Activated CD8-positive, alpha-beta memory T cell treated with anti-CD3 and anti-CD28 coated beads, Interleukin-2, amount 50 U/mL, for 48 hours (primary cell): ENCODE measurements at places on chromosomes 6 and 20.

DNA sequence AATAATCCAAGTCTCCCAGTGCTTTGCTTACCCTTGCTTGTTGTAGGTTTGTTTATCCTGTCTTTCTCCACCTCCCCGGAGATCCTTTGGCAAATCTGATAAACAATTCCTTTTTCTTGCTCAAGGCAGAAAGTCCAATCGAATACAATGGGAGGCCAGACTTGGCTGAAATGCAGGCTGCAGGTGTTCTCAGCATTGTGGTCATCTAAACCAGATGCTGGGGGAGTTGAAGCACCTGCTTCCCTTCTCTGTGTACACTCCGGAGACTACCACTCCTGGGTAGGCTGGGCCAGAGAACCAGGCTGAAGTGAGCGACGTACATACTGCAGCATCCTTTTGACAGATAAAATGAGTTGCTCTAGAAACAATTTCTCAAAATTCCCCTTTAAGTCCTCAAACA is 82.6 kb upstream of the PREP start:
- no peak for DNase-seq

DNA sequence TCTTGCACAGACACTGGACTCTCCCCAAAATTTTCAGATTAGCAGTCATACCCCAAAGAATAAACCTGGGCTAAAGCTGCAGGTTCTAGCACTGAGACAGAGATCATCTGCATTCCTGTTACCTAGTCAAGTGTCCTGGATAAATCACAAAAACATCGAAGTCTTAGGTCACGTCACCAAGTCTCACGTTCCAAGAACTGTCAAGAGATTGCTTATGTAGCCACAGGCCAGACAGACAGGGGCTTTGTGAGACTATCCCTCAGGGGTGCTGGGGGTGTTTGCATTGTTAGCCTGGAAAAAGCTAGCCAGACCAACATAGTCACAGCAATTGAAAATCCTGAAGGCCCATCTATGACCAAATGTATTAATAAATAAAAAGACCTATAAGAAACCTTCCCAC is 243.1 kb upstream of the PREP start:
- DNase-seq, result no peak

DNA sequence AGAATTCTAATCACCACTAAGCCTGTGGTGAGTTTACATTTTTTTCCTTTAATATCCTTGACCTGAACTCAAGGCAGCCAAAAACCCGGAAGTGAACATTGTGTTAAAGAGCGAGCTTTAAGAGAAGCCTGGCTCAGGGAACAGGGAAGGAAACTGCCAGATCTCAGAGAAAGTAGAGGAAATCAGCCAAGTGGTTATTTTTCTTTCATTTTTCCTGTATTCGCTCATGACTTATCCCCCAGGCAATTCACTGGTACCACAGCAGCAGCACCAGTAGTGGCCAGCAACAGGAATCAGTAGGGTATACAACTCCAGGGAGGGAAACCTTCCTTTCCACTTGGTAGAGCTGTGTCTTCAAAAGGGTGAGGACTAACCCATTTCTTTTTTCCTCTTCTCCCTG is 89.6 kb upstream of the HMGCLL1 start:
- no peak for DNase-seq

GRCh38 chr6:112199001-112199403 is 55.4 kb downstream of the LAMA4 start:
- DNase-seq, result no peak

DNA sequence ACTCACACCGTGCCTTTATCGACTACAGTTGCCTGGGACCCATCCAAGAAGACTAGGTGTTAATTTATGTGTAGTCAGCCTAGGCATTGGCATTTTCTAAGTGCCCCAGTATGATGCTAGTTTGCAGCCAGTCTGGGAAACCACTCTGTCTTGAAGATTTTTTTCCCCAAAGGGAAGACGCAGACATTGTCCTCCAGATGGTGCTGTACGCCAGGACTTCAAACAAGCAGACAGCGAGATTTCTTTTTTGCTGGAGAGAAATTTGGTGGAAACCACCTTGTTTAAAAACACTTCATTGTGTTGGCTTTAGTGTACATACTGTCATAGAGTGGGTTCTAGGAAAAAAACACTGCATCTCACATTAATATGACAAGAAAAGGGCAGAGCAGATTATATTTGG is 30.0 kb downstream of the ALDH5A1 start:
- DNase-seq, result no peak

DNA sequence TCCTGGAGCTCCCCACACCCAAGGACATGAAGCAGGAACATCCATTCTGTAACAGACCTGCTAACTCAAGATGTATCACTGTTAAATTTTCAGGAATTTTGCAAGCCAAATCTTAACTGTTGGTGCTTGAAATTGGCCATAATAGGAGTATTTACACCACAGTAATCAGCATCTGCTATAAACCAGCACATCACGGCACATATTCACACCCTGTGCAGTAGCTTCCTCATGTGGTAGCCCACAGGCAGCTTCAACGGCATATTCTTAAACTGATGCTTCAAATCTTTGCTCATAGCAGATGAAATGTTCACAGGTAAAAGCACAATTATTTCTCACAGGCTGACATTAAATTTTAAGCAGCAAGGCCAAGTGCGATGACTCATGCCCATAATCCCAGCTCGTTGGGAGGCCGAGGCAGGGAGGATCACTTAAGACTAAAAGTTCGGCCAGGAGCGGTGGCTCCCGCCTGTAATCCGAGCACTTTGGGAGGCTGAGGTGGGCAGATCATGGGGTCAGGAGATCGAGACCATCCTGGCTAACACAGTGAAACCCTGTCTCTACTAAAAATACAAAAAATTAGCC is 43.5 kb upstream of the LYRM2 start:
- no peak for DNase-seq

GRCh38 chr6:169935348-169935718 is 183.9 kb downstream of the ERMARD start:
- DNase-seq, result no peak
